Activated naive CD4-positive, alpha-beta T cell treated with anti-CD3 and anti-CD28 coated beads for 36 hours (primary cell): ENCODE measurements at places on chromosomes 4 and X.

DNA sequence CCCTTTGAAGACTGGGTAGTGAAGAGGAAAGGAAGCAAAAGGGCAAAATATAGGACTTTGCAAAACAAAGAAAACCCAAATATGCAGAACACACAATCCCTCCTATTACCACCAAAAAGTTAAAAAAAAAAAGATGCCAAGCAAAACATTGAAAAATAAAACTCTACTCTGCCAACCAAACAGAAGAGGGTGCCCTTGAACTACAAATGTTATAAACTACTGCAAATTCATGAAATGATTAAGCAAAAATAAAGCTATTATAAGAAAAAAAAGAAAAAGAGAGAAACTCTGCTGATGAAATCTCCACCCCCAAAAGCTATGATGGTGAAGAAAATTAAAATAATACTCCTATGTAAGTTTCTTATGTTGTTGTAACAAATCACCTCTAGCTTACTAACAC lies 168.5 kb upstream of the STK26 start:
- no peak overlapping the region for H3K4me3 ChIP-seq
- H3K27ac ChIP-seq: no peak overlapping the region
- H3K36me3 ChIP-seq: no peaks in the 10 kb centered on the region

GRCh38 chr4:136246876-136247275 lies 1285.4 kb downstream of the PCDH18 start:
- H3K36me3 ChIP-seq: no peaks in the 10 kb centered on the region
- H3K27me3 ChIP-seq: no peaks in the 10 kb centered on the region
- DNase-seq: no peak
- no peak overlapping the region for H3K27ac ChIP-seq
- no peak overlapping the region for H3K4me3 ChIP-seq

DNA sequence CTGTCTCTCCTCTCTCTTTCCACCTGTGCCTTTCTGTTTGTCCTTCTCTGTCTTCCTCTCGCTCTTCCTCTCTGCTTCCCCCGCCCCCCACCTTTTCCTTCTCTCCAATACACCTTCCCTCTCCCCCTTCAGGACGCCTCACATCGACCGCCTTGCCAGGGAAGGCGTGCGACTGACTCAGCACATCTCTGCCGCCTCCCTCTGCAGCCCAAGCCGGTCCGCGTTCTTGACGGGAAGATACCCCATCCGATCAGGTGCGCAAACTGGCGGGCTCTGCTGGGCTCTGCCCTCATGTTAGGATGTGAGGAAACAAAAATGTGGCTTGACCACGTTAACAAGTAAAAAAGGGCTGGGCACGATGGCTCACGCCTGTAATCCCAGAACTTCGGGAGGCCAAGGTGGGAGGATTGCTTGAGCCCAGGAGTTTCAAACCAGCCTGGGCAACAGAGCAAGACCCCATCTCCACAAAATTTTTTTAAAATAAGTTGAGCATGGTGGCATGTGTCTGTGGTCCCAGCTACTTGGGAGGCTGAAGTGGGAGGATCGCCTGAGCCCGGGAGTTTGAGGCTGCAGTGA lies 35.2 kb downstream of the ARSF start:
- H3K4me1 ChIP-seq: no peaks in the 10 kb centered on the region
- DNase-seq: no peak
- H3K27ac ChIP-seq: no peak overlapping the region
- no peaks in the 10 kb centered on the region for H3K36me3 ChIP-seq
- no peak overlapping the region for H3K4me3 ChIP-seq

DNA sequence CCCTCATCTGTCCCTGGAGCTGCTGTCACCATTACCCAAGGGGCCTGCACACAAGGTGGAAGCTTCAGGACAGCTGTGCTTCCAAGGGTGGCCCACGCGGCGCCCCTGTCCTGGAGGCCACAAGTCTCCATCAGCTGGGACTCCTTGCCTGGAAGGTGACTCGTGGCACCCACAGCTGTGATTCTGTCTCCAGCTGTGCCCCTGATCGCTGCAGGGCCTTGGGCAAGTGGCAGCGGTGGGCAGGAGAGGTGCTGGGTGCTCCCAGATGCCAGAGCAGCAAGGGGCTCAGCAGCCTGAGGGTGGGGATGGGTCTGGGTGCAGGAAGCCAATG lies 9.0 kb upstream of the DUSP9 start:
- H3K4me3 ChIP-seq: no peak overlapping the region
- no peak for DNase-seq
- no peak overlapping the region for H3K27ac ChIP-seq
- peaks cover 4% of the 10 kb centered on the region for H3K4me1 ChIP-seq
- H3K36me3 ChIP-seq: no peaks in the 10 kb centered on the region

DNA sequence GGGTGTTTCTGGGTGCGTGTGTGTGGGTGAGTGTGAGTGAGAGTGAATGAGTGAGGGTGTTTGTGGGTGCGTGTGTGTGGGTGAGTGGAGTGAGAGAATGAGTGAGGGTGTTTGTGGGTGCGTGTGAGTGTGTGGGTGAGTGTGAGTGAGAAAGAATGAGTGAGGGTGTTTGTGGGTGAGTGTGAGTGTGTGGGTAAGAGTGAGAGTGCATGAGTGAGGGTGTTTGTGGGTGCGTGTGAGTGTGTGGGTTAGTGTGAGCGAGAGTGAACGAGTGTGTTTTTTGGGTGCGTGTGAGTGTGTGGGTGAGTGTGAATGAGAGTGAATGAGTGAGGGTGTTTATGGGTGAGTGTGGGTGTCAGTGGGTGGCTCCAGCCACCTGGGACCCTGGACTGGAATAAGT lies 1676.1 kb upstream of the TENM3 start:
- H3K27me3 ChIP-seq: no peaks in the 10 kb centered on the region
- DNase-seq: no peak
- H3K27ac ChIP-seq: no peak overlapping the region
- H3K36me3 ChIP-seq: no peaks in the 10 kb centered on the region
- H3K4me1 ChIP-seq: no peaks in the 10 kb centered on the region

DNA sequence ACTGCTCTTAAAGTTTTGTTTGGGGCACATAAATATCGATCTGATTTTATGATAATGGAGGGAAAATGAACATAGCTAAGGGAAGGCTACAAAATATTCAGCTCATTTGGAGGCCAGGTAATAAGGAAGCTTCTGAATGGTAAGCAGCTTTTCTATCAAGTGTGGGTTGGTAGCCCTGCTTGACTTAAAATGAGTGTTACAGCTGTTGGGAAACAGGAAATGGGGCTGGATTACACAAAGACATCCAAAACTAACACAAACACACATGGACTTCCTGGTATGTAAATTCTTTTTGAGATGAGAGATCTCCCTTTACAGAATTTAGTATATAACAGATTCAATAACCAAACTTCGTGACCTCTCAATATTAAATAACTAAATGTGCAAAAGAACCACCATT lies 58.0 kb downstream of the FGF16 start:
- no peak overlapping the region for H3K4me3 ChIP-seq
- peaks cover 4% of the 10 kb centered on the region for H3K36me3 ChIP-seq
- no peak for DNase-seq
- H3K4me1 ChIP-seq: peaks cover 12% of the 10 kb centered on the region

- H3K36me3 ChIP-seq: no peaks in the 10 kb centered on the region
- no peaks in the 10 kb centered on the region for H3K4me1 ChIP-seq
- H3K27me3 ChIP-seq: no peaks in the 10 kb centered on the region
- DNase-seq: no peak
- H3K27ac ChIP-seq: no peak overlapping the region
- no peak overlapping the region for H3K4me3 ChIP-seq
Observed at GRCh38 chr4:138045036-138045435, 197.1 kb downstream of the SLC7A11 start.

DNA sequence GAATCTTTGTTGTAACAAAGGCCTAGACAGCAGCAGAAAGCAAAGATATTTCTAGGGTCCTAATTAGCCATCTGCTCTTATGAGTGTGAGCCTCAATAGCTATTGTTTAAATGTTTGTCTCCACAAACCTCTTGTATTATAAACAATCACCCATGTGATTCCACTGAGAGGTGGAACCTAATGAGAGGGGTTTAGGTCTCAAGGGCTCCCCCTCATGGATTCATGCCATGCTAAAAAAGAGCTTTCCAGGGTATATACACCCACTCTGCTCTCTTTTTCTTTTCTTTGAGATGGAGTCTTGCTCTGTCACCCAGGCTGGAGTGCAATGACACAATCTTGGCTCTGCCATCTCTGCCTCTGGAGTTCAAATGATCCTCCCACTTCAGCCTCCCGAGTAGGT lies 42.1 kb downstream of the TRIM61 start:
- no peaks in the 10 kb centered on the region for H3K36me3 ChIP-seq
- no peak for DNase-seq
- H3K27me3 ChIP-seq: peaks cover 8% of the 10 kb centered on the region
- no peak overlapping the region for H3K27ac ChIP-seq
- H3K4me1 ChIP-seq: no peaks in the 10 kb centered on the region
- no peak overlapping the region for H3K4me3 ChIP-seq

DNA sequence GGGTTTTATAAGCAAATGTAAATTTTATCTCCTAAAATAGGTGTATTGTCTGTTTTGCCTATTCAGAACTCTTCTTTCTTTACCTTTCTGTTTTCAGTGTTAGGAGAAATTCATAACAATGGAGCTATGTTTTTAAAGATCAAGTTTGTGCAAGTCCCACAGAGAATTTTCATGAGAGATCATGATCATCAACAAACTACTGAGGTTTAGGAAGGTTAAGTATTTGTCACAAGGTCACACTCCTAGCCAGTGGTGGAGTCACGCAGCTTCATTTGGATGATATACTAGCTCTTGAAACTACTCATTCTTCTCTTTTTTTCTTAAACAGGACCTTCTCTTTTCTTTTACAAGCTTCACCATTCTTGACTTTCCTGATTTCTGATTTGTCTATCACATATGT lies 892.6 kb upstream of the FRG1 start:
- H3K36me3 ChIP-seq: no peaks in the 10 kb centered on the region
- no peak overlapping the region for H3K27ac ChIP-seq
- H3K4me3 ChIP-seq: no peak overlapping the region
- H3K27me3 ChIP-seq: no peaks in the 10 kb centered on the region
- no peaks in the 10 kb centered on the region for H3K4me1 ChIP-seq
- no peak for DNase-seq

DNA sequence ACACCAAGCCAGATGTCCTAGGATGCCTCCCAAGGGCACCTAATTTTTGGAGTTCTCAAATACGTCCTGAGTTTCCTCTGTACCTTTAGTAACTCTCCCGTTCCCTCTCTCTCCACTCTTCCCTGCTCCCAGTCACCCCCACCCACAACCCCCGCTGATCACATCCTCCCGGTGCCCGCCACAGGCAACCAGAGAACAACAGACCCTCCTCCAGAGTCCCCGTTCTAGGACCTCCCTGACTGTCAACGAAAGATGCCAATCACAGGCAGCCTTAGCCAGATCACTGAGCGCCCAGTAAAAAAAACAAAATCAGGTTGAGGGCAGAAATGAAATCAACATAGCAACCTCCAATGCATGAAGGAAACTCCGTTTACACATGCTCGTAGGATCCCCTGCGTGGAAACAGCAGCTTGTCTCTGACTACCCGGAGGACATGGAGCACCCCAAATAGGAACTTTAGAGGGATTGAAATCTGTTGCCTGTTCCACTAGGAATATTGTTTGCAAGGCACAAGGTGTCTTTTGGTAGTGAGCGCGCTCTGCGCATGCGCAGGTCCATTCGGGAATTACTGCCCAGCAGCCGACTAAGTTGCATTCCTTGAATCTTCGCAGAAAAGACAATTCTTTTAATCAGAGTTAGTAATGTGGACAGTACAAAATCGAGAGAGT lies at the start of gene GABRB1:
TSS of gene GABRB1 (plus strand) at position 557 of the 668 bp plus-strand sequence.
- peak within 1 kb of the TSS; percentile 58 for H3K4me3 ChIP-seq
- H3K36me3 ChIP-seq: no peaks in the 10 kb centered on the region
- DNase-seq: no peak
- no peak within 1 kb of the TSS for H3K27ac ChIP-seq
- H3K4me1 ChIP-seq: peaks cover 14% of the 10 kb centered on the region

- no peak overlapping the region for H3K27ac ChIP-seq
- no peak for DNase-seq
- no peaks in the 10 kb centered on the region for H3K36me3 ChIP-seq
Observed at GRCh38 chr4:164441109-164441508, 312.8 kb upstream of the SMIM31 start.

GRCh38 chr4:6969826-6970800 lies 60.5 kb downstream of the TBC1D14 start:
- no peaks in the 10 kb centered on the region for H3K27me3 ChIP-seq
- no peak for DNase-seq
- peaks cover 15% of the 10 kb centered on the region for H3K4me1 ChIP-seq
- no peak overlapping the region for H3K27ac ChIP-seq

GRCh38 chr4:24279469-24279868 lies 304.9 kb downstream of the DHX15 start:
- no peak for DNase-seq
- H3K27me3 ChIP-seq: peaks cover 17% of the 10 kb centered on the region
- H3K4me3 ChIP-seq: no peak overlapping the region
- H3K36me3 ChIP-seq: no peaks in the 10 kb centered on the region
- H3K27ac ChIP-seq: no peak overlapping the region

DNA sequence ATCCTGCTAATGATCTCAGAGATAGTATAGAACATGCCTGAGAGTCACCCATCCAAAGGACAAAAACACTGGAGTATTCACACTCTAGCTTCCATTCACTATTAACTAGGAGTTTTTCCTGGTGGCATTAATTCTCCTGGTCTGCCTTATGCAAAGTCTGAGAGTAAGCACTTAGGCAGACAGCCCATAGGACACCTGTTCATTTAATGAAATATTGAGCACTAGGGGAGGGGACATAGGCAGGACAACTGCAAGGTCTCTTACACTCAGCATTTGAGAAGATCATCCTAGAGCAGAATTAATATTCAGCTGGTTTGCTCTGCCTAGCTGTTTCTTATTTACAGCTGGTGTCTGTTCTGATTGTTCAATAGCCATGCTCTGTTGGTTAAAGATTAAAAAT lies 508.5 kb downstream of the CENPC start:
- H3K27me3 ChIP-seq: no peaks in the 10 kb centered on the region
- no peak overlapping the region for H3K4me3 ChIP-seq
- H3K27ac ChIP-seq: no peak overlapping the region

- no peak overlapping the region for H3K27ac ChIP-seq
- H3K4me3 ChIP-seq: no peak overlapping the region
- peaks cover 19% of the 10 kb centered on the region for H3K27me3 ChIP-seq
- no peaks in the 10 kb centered on the region for H3K36me3 ChIP-seq
- no peaks in the 10 kb centered on the region for H3K4me1 ChIP-seq
- DNase-seq: no peak
Observed at GRCh38 chr4:613126-613525, 12.2 kb upstream of the PDE6B start.

GRCh38 chrX:45697591-45697990 lies 496.9 kb upstream of the DIPK2B start:
- no peak overlapping the region for H3K4me3 ChIP-seq
- no peaks in the 10 kb centered on the region for H3K27me3 ChIP-seq
- no peak overlapping the region for H3K27ac ChIP-seq
- H3K36me3 ChIP-seq: no peaks in the 10 kb centered on the region
- peaks cover 15% of the 10 kb centered on the region for H3K4me1 ChIP-seq
- no peak for DNase-seq
